ENCODE measurements at places on chromosomes 3 and 15. TPM values are rescaled to one million over a fixed set of nuclear protein-coding genes. Genes with fewer than 3 reads are reported as not detected.

GRCh38 chr3:186425788-186426730 lies 64.0 kb upstream of the DGKG start:
- no peak for DNase-seq

DNA sequence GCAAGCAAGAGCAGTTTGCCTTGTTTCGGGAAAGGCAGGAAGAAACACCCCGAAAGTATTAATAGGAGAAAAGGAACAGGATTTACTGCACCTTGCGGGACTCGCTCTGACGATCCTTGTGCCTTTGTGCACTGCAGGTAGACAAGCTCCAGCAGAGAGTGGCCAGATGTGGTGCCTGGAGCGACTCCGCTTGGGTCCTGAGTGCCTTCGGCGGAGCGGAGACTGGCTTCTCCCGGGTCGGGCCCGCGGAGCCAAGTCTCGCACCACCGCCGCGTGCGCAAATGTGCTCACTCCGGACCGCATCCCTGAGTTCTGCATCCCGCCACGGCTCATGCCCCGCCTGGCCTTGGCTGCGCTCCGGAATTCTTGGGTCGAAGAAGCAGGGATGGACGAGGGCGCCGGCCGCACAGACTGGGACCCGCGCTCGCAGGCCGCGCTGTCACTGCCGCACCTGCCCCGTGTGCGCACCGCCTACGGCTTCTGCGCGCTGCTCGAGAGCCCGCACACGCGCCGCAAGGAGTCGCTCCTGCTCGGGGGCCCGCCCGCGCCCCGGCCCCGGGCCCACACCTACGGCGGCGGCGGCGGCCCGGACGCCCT lies 769 bp downstream of the C2CD4A start:
- peak; percentile 67 for DNase-seq

- DNase-seq, result no peak
Observed at GRCh38 chr15:90334304-90334731, 17.8 kb upstream of the ZNF774 start.

- DNase-seq, result no peak
Observed at GRCh38 chr3:136753326-136753939, 1.3 kb upstream of the STAG1 start.

GRCh38 chr3:114850898-114851297 lies 296.2 kb downstream of the ZBTB20 start:
- no peak for DNase-seq

DNA sequence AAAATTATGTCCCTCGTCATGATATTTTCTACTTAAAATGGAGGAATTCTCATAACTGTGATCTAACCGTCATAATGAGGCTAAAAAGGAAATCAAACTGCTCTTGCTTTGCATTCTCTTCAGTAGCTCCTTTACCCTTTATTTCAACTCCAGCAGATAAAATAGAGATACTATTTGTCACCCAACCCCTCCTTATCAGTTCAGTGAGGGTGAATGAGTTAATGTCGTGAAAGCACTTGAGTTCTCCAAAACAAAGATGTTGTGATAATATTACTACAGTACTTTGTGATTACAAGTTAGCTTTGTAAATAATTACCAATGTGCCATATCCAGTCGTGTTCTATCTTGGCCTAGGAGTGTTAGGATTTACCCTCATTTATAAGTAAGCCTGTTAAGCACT lies 63.4 kb upstream of the ANKRD28 start:
- DNase-seq, result no peak

DNA sequence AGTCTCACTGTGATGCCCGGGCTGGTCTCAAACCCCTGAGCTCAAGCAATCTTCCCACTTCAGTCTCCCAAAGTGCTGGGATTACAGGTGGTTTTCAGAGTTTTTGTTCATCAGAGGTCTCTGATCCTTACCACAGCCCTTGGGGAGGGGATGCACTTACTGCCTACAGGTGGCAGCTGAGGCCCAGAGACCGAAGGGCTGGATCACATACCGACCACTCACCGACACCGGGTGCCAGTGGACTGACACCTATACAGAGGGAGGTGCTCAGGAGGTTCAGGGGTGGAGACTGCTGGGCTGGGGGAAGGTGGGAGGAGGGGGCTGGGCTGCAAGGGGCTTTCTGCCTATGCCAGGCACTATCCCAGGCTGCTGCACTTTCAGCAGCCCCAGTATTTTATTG lies 19.5 kb downstream of the DUSP7 start:
- DNase-seq, result no peak

Gene SKOR1
- 1.6 TPM for total RNA-seq

Gene MASP1
- total RNA-seq, result 236 TPM

Gene PLA2G4D
- 0.28 TPM for total RNA-seq

DNA sequence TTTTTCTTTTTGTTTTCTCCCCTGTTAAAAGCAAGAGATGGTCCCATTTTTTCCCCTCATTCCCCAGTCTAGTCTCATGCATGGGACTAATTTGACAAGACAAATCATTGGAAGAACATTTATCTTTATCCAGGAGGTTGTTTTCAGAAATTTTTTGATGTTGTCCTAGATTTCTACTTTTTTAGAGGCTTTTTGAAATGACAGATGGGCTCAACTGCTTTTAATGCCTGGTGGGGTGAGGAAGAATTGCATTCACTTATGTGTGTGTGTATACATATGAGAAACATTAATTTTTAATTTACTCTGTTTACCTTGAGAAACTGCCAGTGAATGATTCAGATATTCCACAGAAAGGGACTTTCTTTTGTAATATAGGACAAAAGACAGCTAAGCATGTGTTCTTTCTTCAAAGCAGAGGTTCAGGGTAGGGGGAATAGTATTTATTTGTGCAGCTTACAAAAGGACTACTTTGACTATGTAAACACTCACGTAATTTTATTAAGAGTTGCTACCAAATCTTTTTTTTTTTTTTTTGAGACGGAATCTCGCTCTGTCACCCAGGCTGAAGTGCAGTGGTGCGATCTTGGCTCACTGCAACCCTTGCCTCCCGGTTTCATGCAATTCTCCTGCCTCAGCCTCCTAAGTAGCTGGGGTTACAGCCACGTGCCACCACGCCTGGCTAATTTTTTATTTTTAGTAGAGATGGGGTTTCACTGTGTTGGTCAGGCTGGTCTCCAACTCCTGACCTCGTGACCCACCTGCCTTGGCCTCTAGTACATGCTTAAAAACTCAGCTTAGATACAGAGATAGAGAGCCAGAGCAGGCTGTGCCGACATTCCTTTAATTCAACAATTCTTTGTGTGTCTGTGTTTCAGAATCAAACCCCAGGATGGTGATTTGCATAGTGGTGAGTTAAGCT lies 130.1 kb upstream of the RARB start:
- DNase-seq, result no peak

Gene LXN
- total RNA-seq, result 8.6 TPM

Gene LIPH
- total RNA-seq, result not detected

- DNase-seq, result no peak
Observed at GRCh38 chr3:125220183-125220582, 7.6 kb upstream of the SLC12A8 start.

Gene PLXNB1
- total RNA-seq, result 65.7 TPM

- no peak for DNase-seq
Observed at GRCh38 chr3:10609134-10609533, 103.7 kb upstream of the ATP2B2 start.

- no peak for DNase-seq
Observed at GRCh38 chr3:188797045-188797444, 374.7 kb upstream of the TPRG1 start.

Gene SH2D7
- total RNA-seq, result not detected

DNA sequence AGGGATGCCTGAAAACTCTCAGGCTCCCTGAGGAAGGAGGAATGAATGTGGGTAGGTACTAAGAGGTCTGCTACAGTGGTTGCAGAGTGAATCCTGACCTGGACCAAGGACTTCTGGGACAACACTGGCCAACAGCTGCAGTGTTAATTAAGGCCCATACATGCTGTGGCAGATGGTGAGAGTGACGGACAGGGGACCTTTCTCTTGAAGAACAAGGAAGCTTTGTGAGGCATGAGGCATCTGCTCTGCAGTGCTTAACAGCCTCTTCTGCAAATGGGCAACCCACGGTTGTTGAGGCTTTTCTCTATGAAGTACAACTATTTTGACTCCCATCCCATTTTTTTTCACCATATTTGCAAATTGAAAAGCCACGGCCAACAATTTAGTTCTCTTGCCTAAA lies 26.6 kb upstream of the ACAN start:
- DNase-seq, result no peak

Gene FEZF2
- not detected for total RNA-seq

- no peak for DNase-seq
Observed at GRCh38 chr3:157669416-157669815, 166.2 kb upstream of the VEPH1 start.

Gene SCN11A
- total RNA-seq, result 0.82 TPM

Gene GRM2
- 1.3 TPM for total RNA-seq

DNA sequence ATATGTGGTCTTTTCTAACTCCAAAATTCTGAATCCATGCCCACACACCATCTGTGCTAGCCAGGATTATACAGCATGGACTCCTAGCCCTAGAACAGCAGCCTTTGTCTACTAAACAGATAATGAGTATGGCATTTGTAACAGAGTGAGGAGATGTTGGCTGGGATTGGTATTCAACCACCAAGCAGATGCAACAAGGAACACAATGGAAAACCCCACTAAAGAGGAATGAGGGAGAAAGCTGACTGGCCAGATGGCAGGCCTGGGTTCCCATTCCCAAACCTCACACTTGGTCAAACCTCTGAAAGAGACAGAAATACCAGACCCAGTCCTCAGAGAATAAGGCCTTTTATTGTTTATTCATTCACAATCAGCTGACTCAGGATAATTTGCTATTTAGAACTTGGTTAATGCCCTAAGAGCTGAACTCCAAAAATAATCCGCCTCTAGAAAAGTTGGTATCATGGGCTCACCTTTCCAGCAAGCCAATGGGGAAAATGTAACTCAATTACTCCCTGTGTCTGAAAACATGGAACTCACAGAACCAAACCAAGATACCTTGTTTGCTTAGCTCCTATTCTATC lies 145.6 kb downstream of the LRRC3B start:
- DNase-seq, result no peak

Gene P2RY13
- total RNA-seq, result 1.8 TPM

DNA sequence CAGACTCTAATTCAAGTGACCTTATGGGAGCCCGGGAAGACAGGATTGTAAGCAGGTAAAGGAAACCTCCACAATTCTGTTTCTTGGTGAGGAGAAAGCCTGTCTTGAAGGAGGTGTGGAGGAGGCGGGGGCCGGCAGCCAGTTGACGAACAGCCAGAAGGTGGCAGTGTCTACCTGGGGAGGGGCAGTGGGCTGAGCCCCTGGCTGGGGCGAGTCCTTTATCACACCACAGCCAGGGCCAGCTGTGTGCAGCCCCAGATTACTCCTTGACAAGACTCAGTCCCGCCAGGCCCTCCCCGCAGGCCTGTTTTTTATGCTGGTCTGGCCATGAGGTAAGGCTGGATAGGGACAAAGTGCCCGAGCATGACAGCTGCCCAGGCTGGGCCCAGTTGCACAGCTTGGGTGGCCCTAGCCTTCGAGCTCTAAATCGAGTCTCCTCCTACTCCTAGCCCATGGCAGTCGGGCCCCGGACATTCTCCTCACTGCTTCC lies 40.9 kb upstream of the IDH2 start:
- DNase-seq, result peak; percentile 82

GRCh38 chr15:51576911-51577500 lies 45.6 kb downstream of the DMXL2 start:
- no peak for DNase-seq

DNA sequence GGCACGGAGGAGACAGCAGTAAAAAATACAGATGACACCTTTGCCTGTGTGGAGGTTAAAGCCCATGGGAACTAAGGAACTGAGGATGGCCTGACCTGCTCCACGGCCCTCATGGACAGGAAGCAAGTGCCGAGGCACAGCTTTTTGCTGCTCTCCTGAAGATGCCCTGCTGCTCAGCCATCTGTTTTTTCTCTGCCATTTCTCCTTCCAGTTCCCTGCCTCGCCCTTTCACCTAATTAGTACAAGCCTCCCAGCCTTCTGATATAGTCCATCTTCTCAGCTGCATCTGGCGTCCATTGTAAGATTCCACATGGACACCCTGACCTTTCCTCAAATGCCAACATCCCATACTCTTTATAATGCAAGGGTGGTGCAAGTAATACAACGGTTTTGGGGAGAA lies 11.8 kb upstream of the CXCR6 start:
- DNase-seq, result no peak

GRCh38 chr3:117168896-117169295 lies 459.3 kb downstream of the TUSC7 start:
- DNase-seq, result no peak

GRCh38 chr3:72376956-72377710 lies 471.1 kb downstream of the SHQ1 start:
- no peak for DNase-seq

Gene LSAMP
- 22.9 TPM for total RNA-seq

DNA sequence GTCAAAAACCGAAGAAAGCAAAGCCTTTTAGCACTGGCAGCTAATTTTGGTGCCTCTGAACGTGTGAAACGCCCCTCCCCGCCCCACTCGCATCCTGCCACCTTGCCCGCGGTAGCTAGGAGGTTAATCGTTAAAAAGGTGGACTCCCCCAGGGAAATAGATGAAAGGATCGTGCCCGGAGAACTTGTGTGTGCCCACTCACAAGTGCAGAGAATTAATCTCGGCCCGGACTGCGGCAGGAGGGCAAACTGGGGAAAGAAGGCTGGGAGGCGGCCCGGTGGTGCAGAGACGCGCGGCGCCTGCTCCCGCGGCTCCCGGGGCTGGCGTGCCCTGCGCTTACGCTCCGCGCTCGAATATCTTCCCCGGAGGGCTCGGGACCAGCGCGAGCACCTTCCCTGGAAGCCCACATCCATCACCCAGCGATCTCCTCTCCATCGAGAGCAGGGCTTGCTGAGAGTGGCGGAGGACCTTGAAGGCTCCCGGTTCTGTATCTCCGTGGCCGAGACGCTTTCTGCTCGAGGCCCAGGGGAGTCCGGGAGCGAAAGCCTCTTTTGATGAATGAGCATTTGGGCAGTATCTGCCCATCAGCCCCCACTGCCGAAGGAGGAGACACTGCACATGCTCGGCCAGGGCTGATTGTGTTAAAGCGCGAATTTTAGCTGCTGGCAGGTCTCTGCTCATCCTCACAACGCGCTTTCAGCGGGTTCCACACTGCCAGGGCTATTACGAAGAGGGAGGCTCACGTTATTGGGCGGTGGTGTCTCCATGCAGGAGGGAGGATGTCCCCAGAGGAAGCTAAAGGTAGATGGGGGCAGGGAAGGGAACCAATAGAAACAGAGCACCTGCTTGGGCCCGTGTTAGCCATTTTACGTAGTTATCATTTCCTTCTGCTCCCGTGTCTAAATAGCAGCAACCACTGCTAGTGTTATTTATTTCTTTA lies 1.3 kb upstream of the SPTSSB start:
- peak; percentile 57 for DNase-seq

- DNase-seq, result no peak
Observed at GRCh38 chr3:45491344-45491743, 103.0 kb downstream of the LARS2 start.

- no peak for DNase-seq
Observed at GRCh38 chr3:181943285-181943684, 231.6 kb downstream of the SOX2 start.

Gene DAZL
- total RNA-seq, result 0.66 TPM

Gene FANCD2OS
- total RNA-seq, result not detected
